Activated naive CD4-positive, alpha-beta T cell treated with anti-CD3 and anti-CD28 coated beads, Interleukin-2, amount 50 U/mL, for 72 hours (primary cell): ENCODE measurements at places on chromosomes 16 and 17. TPM values are rescaled to one million over a fixed set of nuclear protein-coding genes. Genes with fewer than 3 reads are reported as not detected.

DNA sequence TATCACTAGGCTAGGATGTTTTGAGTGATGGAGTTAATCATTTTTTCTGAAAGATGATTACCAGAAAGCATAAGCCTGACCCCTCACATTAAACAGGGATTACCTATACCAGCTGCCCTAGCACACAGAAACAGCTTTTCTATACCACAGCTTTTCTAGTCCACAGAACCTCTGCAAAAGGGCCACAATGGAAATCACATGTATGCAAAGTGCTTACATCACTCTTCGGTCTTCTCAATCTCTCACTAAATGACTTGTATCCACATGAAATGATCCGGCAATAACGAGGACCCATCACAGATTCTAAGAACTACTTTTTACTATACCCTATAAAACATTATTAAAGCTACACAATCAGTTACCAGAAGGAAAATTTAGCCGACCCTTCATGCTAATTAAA is 2.6 kb downstream of the CSNK2A2 start:
- no peak for DNase-seq

DNA sequence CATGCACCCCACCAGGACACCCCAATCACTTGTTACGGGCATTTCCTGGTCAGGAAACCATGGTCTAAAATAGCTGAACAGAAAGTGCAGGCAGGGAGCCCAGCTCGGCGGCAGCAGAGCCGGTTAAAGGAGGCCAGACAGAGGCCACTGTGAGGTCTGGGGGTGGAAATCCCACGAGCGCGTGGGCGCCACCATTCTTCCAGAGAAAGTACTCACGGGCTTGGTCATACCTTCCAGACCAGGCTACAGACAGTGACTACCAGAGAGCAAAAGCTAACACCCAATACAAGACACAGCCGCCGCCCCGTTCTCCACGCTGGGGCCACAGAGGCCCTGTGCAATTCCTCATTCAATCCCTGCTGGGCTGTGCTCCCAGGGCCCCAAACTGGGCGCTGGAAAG is 11.9 kb downstream of the CEP131 start:
- DNase-seq = no peak

GRCh38 chr16:85738923-85739715 is 11.8 kb downstream of the C16orf74 start:
- DNase-seq = no peak

DNA sequence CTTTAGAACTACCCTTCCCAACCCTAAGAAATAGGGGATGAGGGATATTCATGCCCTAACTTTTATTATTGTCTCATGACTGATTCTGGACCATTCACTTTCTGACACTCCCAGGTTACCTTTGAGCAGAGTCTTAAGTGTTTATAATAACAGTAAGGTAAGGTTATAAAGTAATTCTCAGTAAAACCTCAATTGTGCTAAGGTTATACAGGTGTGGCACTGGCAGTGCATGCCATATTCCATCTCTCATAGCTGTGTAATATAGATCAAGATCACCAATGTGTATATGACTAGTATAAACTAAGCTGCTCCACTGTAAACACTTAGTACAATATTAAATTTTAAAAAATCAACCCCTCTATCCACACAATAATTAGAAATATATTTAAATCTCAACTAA is 89.1 kb downstream of the KCNJ2 start:
- no peak for DNase-seq

DNA sequence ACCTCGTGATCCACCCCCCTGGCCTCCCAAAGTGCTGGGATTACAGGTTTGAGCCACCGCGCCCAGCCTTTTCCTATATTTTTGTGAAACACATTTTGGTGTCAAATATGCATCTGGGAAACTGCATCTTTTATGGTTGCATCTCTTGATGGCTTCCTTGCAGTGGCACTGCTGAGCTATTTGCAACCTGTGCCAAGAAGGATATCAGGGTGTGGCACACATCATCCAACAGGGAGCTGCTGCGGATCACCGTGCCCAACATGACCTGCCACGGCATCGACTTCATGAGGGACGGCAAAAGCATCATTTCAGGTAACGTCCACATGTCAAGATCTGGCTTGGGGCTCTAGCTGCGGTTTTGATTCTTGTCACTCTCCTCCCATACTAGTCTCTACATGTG is 16.8 kb upstream of the USP43 start:
- no peak for DNase-seq

- no peak for DNase-seq
These were observed 60.7 kb downstream of the CLEC16A start for GRCh38 chr16:11004973-11005610.

- DNase-seq = no peak
These were observed 144.8 kb downstream of the CDH8 start for GRCh38 chr16:61891460-61891859.

GRCh38 chr16:81711657-81712319 is 67.3 kb upstream of the PLCG2 start:
- DNase-seq = no peak

DNA sequence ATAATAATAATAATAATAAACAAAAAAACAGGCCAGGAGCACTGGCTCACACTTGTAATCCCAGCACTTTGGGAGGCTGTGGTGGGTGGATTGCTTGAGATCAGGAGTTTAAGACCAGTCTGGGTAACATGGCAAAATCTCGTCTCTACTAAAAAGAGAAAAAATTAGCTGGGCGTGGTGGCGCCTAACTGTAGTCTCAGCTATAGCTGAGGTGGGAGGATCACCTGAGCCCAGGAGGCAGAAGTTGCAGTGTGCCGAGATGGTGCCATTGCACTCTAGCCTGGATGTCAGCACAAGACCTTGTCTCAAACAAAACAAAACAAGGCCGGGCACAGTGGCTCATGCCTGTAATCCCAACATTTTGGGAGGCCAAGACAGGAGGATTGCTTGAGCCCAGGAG is 18.7 kb upstream of the ATP6V0C start:
- DNase-seq = no peak

DNA sequence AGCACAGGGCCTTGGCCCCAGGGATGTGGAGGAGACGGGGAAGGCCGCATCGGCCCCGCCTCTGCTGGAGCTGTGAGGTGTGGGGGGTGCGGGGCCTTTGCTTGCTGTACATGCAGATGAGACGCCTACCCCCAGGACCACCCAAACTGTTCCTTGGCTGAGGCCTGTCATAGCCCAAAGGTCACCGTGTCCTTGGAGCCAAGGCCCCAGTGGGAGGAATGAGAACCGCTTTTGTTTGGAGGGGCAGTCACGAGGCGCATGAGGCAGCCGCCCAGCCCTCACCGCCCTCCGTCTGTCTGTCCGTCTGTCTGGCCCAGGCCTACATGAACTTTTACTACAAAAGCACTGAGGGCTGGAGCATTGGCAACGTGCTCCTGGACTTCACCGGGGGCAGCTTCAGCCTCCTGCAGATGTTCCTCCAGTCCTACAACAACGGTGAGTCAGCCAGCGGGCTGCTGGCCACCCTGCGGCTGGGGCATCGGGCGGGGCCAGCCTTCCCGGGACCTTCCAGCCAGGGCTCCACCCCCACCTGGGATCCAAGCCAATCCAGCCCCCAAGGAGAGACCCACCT is 8.8 kb downstream of the TAX1BP3 start:
- DNase-seq = no peak

DNA sequence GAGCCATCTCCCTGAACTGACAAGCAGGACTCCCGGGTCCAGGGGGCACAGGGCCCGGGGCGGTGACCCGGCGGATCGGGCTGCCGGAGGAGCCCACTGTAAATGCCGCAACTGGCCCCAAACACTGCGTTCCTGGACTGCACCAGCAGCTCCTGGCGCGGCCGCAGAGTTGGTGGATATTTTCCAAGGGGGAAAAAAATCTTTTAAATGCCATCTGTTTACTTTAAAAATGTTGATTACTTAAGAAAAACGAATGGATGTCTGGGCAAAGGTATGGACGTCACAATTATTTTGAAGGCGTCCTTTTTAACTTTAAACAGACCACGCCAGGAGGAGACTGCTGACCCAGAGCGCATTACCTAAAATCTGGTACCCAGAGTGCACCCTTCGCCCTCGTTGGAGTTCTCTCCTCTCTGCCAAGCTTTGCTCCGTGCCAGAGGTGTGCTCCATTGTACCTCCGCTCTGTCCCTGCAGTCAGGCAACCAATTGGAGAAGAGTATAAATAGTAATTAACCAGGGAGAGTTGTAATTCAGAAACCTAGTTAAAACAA is 3.4 kb downstream of the HS3ST3B1 start:
- DNase-seq = no peak

AGRP gene
- total RNA-seq = 0.64 TPM

C16orf54 gene
- 19.5 TPM for total RNA-seq

CHD9 gene
- total RNA-seq = 10.8 TPM

HYDIN gene
- 0.16 TPM for total RNA-seq

ESRP2 gene
- total RNA-seq = 0.43 TPM
